ENCODE measurements at places on chromosomes 11 and 22.

DNA sequence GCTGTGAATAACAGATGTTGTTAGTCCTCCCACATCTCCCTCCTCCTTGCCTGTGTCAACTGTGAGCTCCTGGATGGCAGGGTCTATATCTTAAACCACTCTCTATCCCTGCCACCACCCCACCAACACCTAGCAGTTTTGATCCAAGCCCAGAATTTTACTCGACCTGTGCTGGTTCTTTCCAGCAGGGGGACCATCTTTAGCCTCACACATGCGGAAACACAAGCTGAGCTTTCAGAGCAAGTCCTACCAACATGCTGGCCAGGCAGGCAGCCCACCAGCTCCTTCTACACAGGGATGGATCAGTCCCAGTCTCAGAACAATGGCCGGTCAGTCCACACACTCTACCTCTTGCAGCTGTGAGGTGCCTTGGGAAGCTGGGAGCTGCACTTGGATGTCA is 231.5 kb downstream of the NXPE2 start:
- DNase-seq, result no peak

- no peak for DNase-seq
Observed at GRCh38 chr11:95003716-95004115, 21.3 kb upstream of the KDM4E start.

DNA sequence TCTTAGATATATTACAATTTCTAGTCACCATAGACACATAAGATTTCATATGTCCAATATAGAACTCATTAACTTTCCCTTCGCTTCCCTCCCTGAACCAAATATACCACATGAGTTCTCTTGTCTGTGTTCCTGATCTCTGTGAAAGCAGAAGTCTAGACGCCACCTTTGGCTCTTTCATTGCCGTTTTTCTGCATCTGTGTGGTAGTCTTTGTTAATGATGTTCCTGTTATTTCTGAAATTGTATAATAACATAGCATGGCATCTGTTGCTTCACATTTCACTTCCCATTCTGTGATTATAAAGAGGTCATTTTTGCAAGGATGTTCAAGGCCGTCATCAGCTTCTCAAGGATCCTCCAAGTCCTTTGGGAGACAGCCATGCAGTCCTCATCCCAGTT is 58.5 kb downstream of the NCAM1 start:
- DNase-seq, result no peak

DNA sequence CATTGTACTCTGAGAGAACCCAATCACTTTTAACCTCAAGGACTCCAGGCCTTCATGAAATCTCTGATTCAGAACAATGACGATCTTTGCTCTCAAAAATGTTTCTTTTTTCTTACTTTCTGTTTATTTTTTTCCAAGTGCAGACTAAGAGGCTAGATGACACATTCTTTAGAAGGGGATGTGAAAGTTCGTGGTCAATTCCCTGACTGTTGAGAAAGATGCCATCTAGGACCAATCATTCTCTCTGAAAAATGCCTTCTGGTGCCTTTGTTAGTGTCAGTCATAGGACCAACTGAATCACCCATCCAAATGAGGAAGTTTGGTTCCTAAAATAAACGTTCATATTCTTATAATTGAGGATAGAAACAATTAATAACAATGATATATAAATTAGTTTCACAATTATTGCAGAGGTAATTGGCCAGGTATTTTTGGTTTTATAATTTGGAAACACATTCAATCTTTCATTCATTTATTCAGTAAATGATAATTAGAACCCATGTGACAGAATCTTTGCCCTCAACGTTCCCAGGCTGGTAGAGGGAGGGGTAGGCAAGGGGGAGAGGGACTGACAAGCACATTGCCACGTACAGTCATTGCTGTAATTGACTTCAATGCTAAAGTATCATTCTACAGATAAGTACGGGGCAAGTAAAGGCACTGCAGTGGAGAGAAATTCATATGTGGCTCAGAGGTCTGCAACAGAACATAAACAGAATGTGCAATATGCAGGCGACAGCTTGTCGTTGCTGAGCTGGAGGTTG is 333.4 kb upstream of the MPPED2 start:
- DNase-seq, result no peak

GRCh38 chr11:134712228-134713145 is 300.4 kb upstream of the B3GAT1 start:
- DNase-seq, result no peak

- no peak for DNase-seq
Observed at GRCh38 chr11:34536056-34536455, 22.5 kb upstream of the ELF5 start.

GRCh38 chr11:104853276-104853675 is 45.0 kb downstream of the CASP12 start:
- DNase-seq, result no peak

DNA sequence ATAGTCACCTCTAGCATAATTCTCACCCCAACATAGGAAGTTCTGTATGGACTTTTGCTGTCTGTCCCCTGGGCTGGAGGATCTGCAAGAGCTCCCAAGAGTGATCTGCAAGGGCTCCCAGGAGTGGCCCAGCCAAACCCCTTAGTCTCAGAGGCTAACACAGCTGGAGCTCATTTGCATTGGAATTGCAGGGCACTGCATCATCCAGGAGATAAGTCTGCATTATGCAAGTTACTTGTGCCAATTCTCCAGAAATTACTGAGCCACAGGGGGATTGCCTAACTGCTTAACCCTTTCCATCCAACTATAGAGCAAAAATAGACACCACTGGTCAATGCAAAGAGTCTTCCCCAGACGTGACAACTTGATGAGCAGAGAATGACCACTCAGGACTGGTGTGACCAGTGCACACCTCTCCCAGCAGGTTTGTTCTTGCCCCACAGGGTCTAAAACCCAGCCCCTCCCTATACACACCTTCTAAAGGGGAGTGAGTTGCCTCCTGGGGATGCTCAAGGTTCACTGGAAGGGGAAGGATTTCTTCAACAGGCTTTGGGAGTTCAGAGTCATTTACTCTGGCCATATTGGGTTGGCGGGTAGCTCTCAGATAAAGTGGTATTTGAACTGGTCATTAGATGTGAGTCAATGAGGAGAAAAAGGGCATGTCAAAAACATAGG is 38.4 kb downstream of the POU2AF3 start:
- no peak for DNase-seq

- no peak for DNase-seq
Observed at GRCh38 chr11:55726715-55727324, 46.4 kb upstream of the OR5D13 start.

GRCh38 chr11:14310679-14311078 is 48.3 kb downstream of the RRAS2 start:
- DNase-seq, result no peak

DNA sequence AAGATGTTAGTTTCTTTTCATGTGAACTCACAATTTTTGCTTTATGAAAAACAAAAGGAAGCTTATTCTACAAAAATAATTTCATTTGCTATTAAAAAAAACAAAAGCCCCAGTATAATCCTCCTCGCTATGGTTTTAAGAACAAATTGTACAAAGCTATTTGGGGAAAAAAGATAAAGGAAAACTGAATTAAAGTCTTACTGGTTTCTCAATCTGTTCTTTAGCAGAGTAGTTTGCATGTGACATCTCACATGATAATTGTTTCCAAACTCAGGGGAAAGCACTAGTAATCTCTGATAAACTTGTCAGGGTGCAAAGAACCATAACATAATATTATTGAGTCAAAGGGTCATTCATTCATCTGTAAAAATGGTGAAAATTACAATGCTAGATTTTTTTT is 2.9 kb upstream of the DDI1 start:
- DNase-seq, result no peak

GRCh38 chr11:65423516-65424204 is 1.1 kb downstream of the NEAT1 start:
- DNase-seq, result no peak

DNA sequence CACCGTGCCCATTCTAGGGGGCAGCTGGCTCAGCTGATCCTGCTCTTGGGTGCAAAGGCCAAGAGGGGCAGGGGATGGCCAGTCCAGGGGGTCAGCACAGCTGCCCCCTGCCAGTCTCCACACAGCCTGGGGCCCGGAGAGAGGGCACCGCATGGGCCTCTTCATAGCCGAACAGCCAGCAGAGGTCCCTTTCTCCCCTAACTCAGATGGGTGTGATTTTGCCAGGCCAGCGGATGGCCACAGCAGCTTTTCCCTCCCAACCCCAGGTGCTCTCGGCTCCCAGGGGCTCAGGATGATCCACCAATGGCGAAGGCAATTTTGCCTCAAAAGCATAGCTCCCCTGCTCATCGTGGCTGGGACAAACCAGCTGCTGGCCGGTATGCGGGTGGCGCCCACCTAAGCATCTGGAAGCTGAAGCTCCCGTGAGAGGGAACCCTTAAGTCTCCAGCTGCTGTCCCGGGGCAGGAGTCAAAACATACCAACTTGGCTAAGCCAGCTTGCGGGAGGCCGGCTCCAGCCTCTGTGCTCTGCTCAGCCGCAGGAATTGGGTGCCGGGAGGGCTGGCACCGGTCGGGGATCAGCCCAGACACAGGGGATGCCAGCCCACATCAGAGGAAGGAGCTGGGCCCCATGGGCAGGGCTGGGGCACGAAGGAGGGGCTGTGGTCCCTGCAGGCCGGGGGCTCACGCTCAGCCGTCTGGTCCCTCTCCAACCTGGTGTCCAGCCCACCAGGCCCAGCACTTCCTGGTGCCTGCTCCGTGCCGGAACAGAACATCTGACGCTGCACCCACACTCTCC is 30.5 kb upstream of the GNB1L start:
- DNase-seq, result no peak

Measured in upper lobe of left lung (tissue), 6 donors.